ENCODE measurements at places on chromosomes 7 and 10.
A peak's percentile ranks its signal among the peaks of the same experiment; 100 is the strongest.

DNA sequence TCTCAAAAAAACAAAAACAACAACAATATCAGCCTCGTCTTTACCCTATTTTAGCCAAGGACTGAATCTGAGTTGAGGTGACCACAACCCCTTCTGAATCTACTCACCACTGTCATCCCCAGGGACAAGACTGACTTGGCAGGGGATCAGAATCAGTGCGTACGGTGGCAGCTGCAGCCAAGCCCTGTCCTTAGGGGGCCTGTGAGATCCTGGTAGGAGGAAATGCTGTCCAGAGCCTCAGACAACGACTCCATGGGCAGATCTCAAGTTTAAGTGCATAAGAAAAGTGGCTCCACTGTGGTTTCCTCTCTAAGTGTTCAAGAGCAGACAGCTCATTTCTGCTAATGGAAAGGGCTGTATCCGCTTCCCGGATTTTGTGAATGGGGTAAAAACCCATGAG lies 22.4 kb upstream of the CYTH3 start:
- DNase-seq = no peak

- DNase-seq = no peak
These were observed 79.8 kb upstream of the IFRD1 start for GRCh38 chr7:112370436-112370835.

- no peak for DNase-seq
These were observed 452.1 kb downstream of the NXPH1 start for GRCh38 chr7:8885480-8886000.

DNA sequence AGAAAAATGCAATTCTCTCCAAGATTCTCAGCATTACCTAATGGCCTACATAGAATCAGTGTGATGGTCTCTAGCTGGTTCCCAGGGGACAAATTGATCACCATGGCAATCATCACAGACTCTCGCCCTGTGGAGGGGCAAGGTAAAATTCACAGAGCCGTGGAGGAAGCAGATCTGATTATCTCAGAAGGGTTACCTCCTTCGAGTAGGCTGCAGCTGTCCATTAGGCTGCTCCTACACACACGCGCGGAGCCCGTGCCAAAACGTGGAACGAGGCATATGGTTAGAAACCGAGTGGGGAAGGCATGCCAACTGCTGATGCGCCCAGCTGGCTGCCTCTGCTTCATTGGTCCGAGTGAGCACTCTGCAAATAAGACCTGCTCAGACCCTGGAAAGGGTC lies 52.8 kb upstream of the PTER start:
- no peak for DNase-seq

GRCh38 chr7:4051696-4052095 lies 630.4 kb upstream of the FOXK1 start:
- no peak for DNase-seq

DNA sequence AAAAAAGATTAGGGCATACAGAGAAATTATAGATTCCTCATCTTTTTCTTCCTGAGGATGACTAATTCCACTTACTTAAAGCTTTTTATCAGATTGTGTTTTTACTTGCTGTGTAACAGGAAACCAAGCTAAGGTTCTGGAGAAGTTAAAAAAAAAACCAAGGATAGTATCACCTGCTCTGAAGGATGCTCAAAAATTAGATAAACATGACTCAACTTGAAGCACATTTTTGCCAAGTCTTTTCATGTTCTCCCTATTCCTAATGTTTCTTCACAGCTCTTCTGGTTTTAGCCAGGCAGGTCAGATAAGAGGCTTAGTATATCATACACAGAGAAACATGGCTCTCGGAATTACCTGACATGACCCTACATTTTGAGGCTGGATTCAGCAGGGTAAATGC lies 90.3 kb downstream of the CPEB3 start:
- no peak for DNase-seq

DNA sequence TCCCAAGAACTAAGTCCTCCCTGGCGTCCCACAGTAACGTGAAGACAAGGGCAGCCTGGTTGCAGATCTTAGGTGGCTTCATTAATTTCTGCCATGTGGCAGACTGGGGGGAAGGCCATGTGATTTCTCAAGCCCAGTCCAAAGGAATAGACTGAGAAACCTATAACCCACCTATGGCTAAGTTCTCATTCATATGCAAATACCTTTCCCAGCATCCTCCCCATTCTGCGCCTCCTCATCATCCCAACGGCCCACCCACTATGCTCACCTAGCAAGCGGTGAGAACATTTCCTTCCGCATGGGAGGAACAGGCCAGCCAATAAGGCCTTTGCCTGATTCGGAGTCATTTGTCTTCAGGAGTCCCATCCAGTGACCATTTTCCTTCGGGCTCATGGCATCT lies 8.2 kb upstream of the CLEC2L start:
- no peak for DNase-seq

DNA sequence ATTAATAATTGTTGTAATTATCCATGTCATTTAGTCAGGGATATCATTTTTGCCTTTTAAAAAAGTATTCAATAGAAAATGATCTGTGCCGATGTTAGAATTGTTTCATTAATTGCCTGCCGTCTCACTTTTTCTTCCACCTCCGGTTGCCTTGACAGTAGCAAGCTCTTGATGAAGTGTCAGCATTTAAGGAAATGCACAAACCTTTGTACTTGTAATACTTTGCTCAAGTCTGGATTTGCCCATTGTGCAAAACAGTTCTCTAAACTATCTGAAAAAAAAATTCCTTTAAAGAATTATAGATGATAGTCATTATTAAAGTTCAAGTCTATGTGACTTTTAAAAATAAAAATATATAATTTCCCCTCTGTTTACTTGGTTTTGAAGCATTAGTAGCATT lies 619.7 kb downstream of the GATA3 start:
- no peak for DNase-seq

GRCh38 chr7:24175603-24176002 lies 108.4 kb upstream of the NPY start:
- no peak for DNase-seq

- DNase-seq = no peak
These were observed 115.0 kb downstream of the SND1 start for GRCh38 chr7:127766831-127767459.

GRCh38 chr10:79399223-79399831 lies 46.1 kb downstream of the ZCCHC24 start:
- peak; percentile 90 for DNase-seq

- no peak for DNase-seq
These were observed 426.9 kb downstream of the CCSER2 start for GRCh38 chr10:84755311-84755710.

- DNase-seq = no peak
These were observed 384 bp downstream of the DCLRE1C start for GRCh38 chr10:14953424-14954000.

DNA sequence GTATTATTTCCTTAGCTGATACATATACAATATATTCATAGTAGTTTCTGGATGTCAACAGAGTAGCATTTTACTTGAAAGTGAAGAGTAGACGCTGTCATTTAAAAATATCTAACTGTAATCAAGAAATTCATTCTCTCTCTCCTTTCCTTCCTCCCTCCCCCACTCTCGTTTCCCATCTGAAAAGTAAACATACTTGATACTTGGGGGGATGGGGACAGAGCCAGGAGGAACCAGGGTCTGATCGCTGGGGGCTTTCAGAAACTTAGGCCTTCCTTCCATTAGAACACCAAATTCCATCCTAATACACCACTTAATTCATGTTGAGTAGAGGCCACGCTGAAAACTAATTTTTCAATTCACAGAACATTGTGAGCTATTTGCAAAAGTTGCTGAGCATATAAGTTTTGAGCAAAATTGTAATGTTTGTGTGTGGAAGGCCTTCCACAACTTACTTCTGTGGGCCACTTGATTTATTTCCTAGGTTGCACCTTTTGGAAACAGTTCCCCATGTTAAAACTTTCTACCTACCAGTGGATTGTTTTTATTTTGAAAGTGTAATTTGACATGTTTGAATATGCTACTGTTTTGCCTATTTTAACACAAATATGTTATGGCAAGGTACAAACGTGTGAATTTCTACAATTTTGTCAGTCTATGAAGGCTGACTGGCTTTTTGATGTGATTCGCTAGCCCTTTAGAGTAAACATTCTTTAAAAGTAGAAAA lies 35.2 kb downstream of the CNPY1 start:
- DNase-seq = no peak

- DNase-seq = no peak
These were observed at the start of gene TUBAL3 for GRCh38 chr10:5404208-5405041. TSS of gene TUBAL3 (minus strand) at chr10:5404828. CDS start at chr10:5404792, 36 bp downstream.

GRCh38 chr7:10122551-10123100 lies 851.0 kb upstream of the PHF14 start:
- DNase-seq = peak; percentile 66

GRCh38 chr10:24552346-24553016 lies 171.2 kb downstream of the ARHGAP21 start:
- DNase-seq = no peak

- no peak for DNase-seq
These were observed 178.5 kb downstream of the ARID5B start for GRCh38 chr10:62079885-62080559.

- DNase-seq = peak; percentile 9
These were observed 7.7 kb upstream of the GTPBP4 start for GRCh38 chr10:980468-981093.

DNA sequence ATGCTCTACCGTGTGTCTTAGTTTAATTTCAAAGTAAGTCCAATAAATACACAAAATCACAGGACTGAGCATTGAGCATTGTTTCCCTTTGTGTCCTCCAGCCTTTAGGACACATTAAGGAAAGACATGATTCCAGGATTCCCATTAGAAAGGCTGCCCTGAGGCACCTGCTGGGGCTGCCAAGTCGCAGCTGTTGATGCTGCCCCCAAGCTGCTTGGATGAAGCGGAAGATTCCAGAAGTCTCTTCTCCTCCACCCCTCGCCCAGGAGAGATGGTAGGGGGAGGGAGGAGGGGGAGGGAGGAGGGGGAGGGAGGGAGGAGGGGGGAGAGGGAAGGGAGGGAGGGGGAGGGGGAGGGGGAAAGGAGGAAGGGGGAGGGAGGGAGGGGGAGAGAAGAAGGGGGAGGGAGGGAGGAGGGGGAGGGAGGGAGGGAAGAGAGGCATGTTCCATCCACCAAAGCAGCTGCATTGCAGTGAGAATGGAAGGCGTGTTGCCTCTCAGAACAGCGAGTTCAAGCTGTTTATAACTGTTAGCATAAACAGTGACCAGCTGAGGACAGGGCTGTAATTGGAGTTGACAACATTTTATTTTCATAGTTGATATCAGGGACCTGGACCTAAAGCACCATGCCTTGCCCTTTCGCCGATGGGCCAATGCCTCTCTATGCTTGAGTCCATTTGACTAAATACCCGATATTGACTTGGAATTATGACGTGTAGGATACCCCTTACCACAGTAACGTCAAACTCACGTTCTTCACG lies 67.3 kb downstream of the DIP2C start:
- no peak for DNase-seq

- no peak for DNase-seq
These were observed 8.4 kb downstream of the PRF1 start for GRCh38 chr10:70594161-70594560.

- no peak for DNase-seq
These were observed 82.9 kb upstream of the PDCD4 start for GRCh38 chr10:110788620-110789385.

DNA sequence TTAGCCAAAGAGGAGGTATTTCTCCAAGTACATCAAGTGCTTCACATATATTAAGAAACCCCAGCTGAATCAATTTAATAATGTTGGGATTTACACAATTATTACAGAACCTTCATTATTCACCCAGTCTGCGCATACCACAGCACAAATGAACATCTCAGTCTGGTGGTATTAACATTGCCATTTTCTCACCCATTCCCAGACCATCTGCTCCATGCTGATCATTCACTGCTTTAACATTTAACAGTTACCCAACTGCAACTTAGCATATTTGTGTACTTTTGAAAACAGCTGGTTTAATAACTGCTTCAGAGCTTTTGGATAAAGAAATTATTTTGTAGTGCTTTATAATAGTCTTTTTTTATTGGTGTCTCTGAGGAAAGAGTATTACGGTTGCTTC lies 1072.1 kb downstream of the NXPH1 start:
- DNase-seq = no peak

DNA sequence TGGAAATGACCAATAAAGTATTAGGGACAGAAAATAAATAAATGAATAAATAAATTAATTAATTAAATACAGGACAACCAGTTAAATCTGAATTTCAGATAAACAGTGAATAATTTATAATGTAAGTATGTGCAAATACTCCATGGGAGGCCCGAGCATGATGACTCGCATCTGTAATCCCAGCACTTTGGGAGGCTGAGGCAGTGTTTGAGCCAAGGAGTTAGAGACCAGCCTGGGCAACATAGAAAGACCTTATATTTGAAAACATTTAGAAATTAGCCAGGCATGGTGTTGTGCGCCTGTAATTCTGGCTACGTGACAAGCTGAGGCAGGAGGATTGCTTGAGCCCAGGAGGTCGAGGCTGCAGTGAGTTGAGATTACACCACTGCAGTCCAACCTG lies 123.7 kb downstream of the CUL2 start:
- no peak for DNase-seq

DNA sequence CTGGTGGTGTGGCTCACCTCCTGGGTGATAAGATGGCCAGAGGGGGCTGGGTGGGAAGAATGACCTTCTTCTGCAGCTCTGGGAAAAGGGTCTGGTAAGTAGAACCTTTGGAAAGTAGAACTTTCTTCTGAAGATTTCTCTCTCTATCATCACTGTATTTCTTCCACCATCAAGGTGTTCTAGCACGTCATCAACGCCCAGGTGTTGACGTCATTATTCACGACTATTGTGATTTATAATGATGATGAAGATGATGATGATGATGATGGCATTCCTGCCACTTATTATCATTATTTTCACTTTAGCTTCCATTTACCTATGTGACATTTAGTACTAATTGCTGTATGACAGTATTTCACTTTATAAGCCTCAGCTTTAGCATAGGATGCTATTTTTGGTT lies 525.6 kb upstream of the ADARB2 start:
- DNase-seq = no peak

GRCh38 chr7:27113991-27114769 lies 11.7 kb upstream of the HOXA2 start:
- no peak for DNase-seq

DNA sequence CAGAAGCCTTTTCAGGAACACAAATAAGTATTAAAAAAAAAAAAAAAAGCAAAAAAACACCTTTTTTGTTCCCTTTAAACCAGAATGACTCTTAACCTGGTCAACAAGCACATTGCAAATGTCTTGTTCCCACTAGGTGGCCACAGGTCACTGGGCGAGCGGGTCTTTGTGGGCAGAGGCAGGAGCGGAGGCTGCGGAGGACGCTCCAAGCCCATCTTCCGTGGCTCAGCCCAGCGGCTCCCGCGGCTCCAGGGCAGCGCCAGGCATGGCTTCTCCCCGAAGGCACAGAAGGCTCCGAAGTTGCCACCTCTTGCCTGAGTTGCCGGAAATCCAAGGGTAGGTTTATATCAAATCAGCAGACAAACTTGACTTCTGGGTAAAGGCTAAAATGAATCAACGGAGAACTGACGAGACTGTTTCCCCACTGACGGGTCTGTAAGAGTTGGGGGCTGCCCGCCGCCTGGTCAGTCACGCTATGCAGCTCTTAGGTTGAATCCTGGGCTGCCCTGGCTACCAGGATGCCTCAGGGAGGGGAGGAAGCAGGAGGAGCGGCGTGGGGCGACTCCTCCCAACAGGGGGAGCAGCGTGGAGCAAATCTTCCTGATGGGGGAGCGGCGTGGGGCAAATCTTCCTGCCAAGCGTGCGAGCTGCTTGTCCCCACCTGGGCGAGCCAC lies 144.5 kb downstream of the PTPRN2 start:
- DNase-seq = peak; percentile 28

GRCh38 chr7:65910237-65910636 lies 37.4 kb downstream of the VKORC1L1 start:
- DNase-seq = no peak

GRCh38 chr10:19930936-19931893 lies 115.0 kb downstream of the PLXDC2 start:
- peak; percentile 84 for DNase-seq

- DNase-seq = no peak
These were observed 4.1 kb downstream of the NUDT1 start for GRCh38 chr7:2245883-2246675.

Measured in left forelimb (tissue), 1 donor.